ENCODE measurements at places on chromosomes 3 and 15.
A peak's percentile ranks its signal among the peaks of the same experiment; 100 is the strongest.

DNA sequence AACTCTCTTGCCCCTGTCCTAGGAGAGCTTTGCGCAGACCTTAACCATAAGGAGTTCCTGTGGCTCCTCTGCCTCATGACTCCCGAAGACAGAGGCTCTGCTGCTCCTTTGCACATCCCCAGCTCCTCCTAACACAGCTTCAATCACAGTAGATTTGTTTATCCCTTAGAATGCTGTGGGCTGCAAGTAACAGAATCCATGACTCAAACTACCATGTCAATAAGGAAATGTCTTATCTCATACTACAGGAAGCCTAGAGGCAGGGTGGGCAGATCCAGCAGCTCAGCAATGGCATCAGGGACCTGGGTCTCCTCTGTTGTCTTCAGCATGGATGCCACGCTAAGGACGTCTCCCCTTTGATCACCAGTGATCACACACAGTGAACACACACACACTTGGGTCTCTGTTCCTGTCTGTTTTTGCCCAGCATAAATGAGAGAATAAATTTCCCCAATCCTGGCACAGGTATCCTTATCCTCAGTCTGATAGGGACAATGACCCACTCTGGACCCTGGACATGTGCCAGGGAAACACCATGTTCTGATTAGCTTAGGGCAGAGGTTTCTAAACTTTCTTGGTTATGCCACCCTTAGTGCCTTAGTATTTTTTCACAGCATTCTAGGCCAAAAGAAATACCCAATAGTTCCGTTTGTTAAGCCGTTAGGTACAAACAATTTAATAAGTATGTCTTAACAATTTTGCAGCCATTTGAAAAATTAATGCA lies 46.1 kb upstream of the MRPS22 start:
- DNase-seq: no peak

DNA sequence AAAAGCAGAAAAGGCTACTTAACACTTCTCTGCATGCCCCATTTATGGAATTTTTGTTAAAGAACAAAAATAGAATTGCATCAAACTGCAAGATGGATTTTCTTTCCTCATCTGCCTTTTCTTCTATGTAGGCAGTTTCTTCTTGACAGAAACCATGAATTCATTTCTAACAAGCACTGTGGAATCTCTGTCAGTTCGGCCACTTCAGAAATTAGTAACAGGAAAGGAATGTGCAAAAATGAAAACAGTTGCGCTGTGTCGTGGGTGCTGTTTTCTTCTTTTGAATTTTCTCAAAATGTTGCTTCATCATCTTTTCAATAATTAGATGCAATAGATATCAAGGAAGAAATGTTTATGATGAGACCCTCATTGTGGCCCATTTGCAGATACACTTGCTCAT lies 151.6 kb downstream of the FOXB1 start:
- no peak for DNase-seq

GRCh38 chr15:30827625-30828303 lies 76.0 kb upstream of the FAN1 start:
- DNase-seq: no peak

DNA sequence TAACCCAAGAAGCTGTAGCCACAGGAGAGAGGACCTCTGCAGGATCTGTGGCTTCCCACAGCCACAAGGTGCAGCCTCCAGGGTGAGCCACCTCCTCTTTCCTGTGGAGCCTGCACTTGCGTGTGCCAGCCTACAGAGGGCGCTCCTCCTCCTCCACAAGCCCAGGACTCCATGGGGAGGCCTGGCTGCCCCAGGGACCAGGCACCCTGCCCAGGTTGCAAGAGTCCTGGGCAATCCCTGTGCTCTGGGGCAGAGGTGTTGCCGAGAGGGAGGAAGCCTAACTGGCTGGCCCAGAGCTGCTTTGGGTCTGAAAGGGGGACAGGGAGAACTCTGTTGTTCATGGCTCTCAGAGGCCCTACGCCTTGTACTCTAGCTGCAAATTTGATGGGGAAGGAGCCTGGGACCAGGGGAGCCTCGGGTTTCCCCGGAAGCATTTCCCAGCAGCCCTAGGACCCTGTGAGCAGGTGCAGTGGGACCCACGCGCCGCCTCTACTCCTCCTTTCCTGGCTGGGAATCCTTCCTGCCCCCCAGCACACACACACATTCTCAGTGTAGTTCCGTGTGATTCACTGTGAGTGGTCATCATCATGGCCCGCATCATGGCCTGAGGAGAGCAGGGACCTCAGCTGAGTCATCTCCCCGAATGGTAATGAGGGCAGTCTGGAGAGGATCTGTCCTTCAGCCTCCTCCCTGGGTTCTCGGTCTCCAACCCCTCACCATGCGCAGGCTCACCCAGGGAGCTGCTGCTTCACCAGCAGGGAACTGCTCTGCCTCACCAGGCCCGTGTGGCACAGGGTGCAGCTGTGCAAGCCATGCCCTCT lies 24.3 kb downstream of the TBC1D21 start:
- DNase-seq: no peak

DNA sequence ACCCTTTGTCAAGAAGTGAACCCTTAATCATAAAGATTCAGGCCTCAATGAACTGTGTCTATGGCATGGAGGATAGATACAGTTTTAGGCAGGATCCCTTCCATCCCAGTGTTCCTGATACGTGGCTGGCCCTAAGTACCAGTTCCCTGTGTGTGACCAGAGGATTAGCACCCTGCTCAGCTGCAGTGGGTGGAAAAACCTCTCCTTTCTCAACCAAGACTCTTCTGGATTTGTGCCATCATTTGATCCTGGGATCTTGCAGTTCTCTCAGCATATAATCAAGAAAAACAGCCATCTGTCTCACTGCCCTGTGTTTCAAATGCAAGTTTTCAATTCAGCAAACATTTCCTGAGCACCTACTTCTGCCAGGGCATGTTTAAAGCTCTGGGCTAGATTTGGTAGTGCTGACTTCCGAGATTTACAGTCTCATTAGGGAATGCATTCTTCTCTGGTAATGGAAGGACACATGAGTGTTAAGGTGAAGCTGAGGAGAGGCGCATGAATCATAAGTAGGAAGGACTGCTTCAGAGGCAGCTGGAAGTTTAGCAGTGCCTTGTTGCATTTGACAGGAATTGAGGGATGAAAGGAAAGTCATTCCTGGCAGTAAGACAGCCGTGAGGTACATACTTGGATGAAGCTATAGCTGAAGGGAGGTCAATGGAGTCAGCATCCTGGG lies 388.3 kb downstream of the MFSD1 start:
- no peak for DNase-seq

GRCh38 chr3:48504051-48504946 lies at the start of gene SHISA5:
TSS of gene SHISA5 (minus strand) at chr3:48504174. CDS start at chr3:48504094, 80 bp downstream.
- DNase-seq: peak; percentile 80

- DNase-seq: no peak
These were observed 52.0 kb upstream of the ULK4 start for GRCh38 chr3:42013691-42014457.

GRCh38 chr3:125154110-125154509 lies 58.4 kb downstream of the SLC12A8 start:
- DNase-seq: peak; percentile 49

GRCh38 chr3:166879661-166880060 lies 500.4 kb downstream of the ZBBX start:
- no peak for DNase-seq
